Activated T-cell treated with anti-CD3 and anti-CD28 coated beads, Interleukin-2, amount 50 U/mL, for 48 hours (primary cell): ENCODE measurements at places on chromosomes 1 and 21.
A peak's percentile ranks its signal among the peaks of the same experiment; 100 is the strongest.

- no peak for DNase-seq
These were observed 34.7 kb downstream of the GJA5 start for GRCh38 chr1:147725685-147726084.

DNA sequence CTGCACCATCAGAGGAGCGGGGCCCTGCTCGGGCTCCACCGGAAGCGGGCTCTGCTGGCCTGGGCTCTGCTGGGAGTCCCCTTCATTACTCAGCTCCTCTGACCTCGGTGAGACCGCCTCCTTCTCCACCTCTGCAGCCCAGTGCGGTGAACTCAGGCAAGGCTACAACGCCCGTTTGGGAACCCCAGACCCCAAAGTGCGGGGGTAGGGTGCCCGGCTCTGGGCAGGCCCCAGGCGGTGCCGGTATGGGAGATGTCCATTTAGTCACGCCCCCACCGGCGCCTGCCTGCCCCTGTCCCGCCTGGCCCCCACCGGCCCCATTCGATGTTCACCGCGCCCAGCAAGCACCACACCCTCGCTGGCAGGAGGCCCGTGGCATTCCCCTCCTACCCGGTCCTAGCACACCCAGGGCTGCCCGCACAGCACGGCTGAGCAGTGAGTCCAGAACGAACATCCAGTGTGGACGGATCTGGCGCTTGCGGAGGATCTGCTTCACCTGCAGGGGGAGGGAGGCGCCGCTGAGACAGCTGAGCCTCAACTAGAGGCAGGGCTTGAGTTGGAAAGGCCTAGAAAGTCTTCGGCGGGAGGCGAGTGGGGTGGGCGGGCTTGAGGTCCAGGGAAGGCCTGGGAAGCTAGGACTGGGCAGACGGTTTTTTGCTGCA is 10.0 kb downstream of the MAP3K6 start:
- DNase-seq, result peak; percentile 43

DNA sequence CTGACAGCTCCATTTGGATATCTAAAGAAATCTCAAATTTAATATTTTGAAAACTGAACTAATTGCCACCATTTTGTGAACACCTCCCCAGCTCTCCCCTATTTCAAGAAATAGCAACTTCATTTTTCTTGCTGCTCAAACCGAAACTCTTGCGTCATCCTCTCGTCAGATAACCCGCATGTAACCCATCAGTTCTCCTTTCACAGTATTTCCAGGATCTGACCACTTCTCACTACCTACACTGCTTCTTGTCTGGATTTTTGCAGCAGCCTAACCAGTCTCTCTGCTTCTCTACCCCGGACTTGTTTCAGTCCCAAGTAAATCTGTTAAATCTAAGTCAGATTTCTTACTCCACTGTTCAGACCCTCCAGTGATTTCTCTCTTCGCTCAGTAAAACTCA is 75.6 kb downstream of the MTR start:
- DNase-seq, result no peak

DNA sequence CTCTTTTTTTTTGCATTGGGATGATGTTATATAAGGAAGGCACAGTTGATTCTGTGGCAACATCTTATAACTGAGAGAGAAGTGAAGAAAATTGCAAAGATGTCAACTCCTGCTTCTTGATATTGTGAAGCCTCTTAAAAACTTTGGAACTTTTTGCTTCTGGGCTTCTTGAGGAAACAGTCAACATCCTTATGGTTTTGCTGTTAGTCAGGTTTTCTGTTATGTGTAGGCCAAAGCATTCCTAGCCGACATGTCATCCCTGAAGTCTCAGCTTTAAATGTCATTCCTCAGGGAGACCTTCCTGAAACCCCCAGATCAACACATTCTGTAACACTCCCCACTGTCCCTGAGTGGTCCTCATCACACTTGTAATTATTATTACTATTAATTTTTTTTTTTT is 12.6 kb downstream of the FALEC start:
- DNase-seq, result no peak

- DNase-seq, result no peak
These were observed 202.0 kb downstream of the GABPA start for GRCh38 chr21:25936776-25937175.
